Spleen (tissue), 13 donors: ENCODE measurements at places on chromosomes 12 and 14. TPM values are rescaled to one million over a fixed set of nuclear protein-coding genes. Genes with fewer than 3 reads are reported as not detected.

Gene CLMN
- 19.8 TPM for total RNA-seq

Gene POTEM
- not detected for total RNA-seq

Gene TMEM179
- total RNA-seq: not detected

Gene BCL2L2
- 16.7 TPM for total RNA-seq

Gene AKAP5
- total RNA-seq: 0.76 TPM

Gene SERPINA10
- total RNA-seq: not detected

Gene VWF
- total RNA-seq: 395 TPM

Gene RTN1
- total RNA-seq: 52.4 TPM

Gene PRMT5
- 31.1 TPM for total RNA-seq

DNA sequence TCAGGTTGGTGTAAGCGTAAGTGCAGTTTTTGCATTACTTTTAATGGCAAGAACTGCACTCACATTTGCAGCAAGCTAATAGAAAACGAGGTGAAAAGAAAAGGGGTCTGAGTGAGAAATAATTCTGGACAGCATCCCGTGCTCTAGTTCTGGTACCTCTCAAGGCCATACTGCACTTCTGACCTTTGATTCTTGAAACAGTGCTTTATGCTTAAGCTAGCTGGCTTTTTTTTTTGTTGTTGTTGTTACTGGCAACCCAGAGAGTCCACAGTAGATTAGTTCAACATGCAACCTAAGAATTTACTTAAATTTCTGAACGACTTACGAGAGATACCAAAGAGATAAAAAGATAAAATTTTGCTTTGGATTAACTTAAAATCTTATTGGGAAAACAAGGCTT lies 75.2 kb upstream of the PRKD1 start:
- no peaks in the 10 kb centered on the region for H3K36me3 ChIP-seq
- no peaks in the 10 kb centered on the region for H3K4me1 ChIP-seq
- H3K27me3 ChIP-seq: no peaks in the 10 kb centered on the region
- no peak for DNase-seq
- no peak overlapping the region for H3K4me3 ChIP-seq

DNA sequence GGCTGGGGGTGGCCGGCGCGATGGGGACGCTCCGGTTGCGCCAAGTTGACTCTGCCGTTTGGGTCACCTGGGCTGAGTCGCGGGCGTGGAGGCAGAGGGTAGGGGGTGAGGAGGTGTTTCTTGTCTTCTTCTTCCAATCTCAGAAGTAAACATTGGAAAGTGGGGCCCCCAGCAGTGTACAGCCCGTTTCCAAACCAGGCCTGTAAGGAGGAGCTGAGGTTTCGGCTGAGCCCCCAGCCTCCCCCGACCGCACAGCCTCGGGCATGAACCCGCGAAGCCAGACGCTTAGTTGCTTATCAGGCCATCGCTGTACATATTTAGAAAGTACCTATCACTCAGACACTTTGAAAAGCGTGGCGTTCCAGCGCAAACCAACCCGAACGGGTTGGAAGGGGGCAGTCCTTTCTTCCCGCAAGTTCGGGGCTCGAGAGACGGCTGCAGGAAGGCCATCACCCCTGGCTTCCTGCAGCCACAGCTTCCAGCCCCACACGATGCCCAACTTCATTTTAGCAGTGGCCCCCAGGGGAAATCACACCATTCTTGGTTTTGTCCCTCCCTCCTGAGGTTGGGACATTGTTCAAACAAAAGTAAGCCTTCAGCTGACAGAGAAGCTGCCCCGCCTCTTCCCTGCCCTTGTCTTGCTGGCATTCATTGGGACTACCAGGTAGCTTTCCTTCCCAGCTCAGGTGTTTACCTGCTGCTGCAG lies 164.1 kb downstream of the ZFP36L1 start:
- H3K4me1 ChIP-seq: peaks cover 29% of the 10 kb centered on the region
- no peak for DNase-seq

DNA sequence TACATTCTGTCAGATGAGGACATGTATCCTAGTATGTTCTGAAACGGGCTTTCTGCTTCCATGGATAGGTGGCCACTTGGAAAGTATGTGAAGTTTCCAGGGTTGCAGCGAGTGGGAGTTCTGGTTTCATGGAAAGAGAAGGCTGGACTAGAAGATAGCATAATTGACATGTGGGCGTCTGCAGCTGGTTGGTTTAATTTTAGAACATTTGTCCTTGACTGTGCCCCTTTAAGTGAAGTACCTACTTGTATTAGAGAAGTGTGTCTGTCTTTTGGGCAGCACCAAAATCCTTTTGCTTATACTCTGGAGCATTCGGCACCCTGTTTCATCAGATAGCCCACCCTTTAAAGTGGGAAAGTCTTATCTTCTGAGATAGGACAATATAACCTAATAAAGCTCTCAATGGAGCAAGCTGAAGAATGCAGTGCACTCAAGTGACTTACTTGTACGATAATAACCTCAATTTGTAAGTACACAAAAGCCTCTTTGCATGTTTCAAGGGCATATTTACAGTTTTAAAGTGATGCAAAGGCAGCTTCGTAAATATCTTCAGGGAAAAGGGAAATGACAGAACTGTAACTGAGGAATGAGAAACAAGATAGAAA lies 35.2 kb downstream of the NTN4 start:
- DNase-seq: no peak
- no peaks in the 10 kb centered on the region for H3K27me3 ChIP-seq
- no peaks in the 10 kb centered on the region for H3K4me1 ChIP-seq
- no peaks in the 10 kb centered on the region for H3K36me3 ChIP-seq
- H3K27ac ChIP-seq: peak overlapping the region; percentile 32

DNA sequence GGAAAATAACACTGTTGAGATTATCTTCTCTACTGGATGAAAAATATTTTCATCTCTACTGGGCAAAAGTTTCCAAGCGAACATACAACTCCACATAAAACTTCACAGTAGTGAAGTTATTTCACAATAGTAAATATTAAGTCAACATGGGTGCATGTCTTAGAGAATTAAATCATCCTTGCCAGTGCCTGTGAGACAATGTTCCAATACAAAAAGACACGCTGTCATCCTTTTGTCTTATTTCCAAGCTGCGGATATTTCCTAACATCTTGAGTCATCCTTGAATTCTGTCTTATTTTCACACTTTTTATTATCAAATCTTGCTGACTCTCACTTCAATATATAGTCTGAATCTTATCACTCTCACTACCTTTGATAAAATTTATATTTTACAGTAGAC lies 142.9 kb upstream of the KITLG start:
- H3K4me3 ChIP-seq: no peak overlapping the region
- no peak for DNase-seq
- H3K27ac ChIP-seq: no peak overlapping the region
- H3K27me3 ChIP-seq: no peaks in the 10 kb centered on the region
- H3K4me1 ChIP-seq: no peaks in the 10 kb centered on the region

GRCh38 chr14:71532344-71532743 lies 399.9 kb upstream of the RGS6 start:
- no peak overlapping the region for H3K4me3 ChIP-seq
- H3K36me3 ChIP-seq: peaks cover 30% of the 10 kb centered on the region
- H3K27me3 ChIP-seq: no peaks in the 10 kb centered on the region
- H3K27ac ChIP-seq: no peak overlapping the region

GRCh38 chr12:95998611-95999286 lies 2.6 kb upstream of the HAL start:
- no peak overlapping the region for H3K27ac ChIP-seq
- H3K36me3 ChIP-seq: peaks cover 64% of the 10 kb centered on the region
- no peak for DNase-seq
- no peaks in the 10 kb centered on the region for H3K27me3 ChIP-seq
- no peak overlapping the region for H3K4me3 ChIP-seq
- peaks cover 8% of the 10 kb centered on the region for H3K4me1 ChIP-seq

- H3K4me1 ChIP-seq: no peaks in the 10 kb centered on the region
- H3K27ac ChIP-seq: no peak overlapping the region
- H3K36me3 ChIP-seq: no peaks in the 10 kb centered on the region
- no peaks in the 10 kb centered on the region for H3K27me3 ChIP-seq
These were observed 75.5 kb downstream of the GALNT9 start for GRCh38 chr12:132253698-132254480.

GRCh38 chr12:3363608-3364007 lies 127.4 kb upstream of the PRMT8 start:
- H3K4me3 ChIP-seq: no peak overlapping the region
- no peaks in the 10 kb centered on the region for H3K36me3 ChIP-seq
- H3K27me3 ChIP-seq: peaks cover 80% of the 10 kb centered on the region
- H3K4me1 ChIP-seq: peaks cover 10% of the 10 kb centered on the region
- H3K27ac ChIP-seq: no peak overlapping the region

DNA sequence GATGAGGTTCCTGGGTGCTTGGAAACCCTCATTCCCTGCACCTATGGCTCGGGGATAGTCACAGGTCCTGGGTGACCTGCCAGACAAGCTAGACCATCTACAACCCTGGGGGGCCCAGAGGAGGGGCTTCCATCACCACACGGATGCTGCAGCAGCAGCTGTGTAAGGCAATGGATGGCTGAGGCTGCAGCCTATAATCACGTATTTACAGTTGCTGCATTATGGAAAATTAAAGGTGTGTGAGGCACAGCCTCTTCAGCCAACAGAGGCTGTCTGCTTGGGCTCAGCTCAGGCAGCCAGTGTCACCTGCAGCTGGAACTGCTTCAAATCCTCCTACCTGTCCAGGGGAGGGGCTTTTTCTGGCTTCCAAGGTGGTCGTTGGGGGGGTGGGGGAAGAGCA lies 268.1 kb downstream of the CACNA1C start:
- no peaks in the 10 kb centered on the region for H3K36me3 ChIP-seq
- H3K4me1 ChIP-seq: no peaks in the 10 kb centered on the region
- no peak overlapping the region for H3K27ac ChIP-seq
- no peak overlapping the region for H3K4me3 ChIP-seq
- no peaks in the 10 kb centered on the region for H3K27me3 ChIP-seq

DNA sequence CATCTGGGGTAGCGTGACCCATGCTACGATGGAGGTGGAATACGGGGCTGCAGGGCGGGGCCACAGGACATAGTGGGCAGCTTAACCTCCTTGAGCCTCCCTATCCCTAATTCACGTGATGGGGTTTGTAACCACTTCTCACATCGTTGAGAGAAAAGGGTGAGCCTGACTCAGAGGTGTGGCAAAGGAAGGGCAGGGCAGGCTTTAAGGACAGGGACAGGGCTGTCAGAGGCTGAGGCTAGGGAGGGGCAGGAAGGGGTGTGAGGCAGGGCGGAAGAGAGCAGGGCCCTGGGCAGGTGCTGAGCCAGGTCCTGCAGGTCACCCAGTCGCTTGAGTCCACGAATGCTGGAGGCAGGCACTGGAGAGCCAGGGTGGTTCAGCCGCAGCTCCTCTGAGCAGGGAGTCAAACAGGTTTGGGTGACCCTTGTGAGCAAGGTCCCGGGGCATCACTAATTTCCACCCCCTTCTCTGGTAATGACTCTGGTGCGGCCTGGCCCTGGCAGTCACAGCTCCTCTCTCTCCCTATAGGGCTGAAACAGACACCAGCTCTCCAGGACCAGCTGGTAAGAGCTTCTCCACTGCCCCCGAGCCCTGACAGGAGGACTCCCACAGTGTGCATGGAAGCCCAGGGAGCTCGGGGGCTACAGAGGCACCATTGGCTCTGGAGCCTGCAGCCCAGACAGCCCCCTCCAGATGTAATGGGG lies 7.5 kb upstream of the AQP2 start:
- peaks cover 2% of the 10 kb centered on the region for H3K27me3 ChIP-seq
- H3K27ac ChIP-seq: no peak overlapping the region
- peaks cover 9% of the 10 kb centered on the region for H3K4me1 ChIP-seq

- no peak for DNase-seq
- no peak overlapping the region for H3K27ac ChIP-seq
- H3K27me3 ChIP-seq: no peaks in the 10 kb centered on the region
- no peaks in the 10 kb centered on the region for H3K4me1 ChIP-seq
- no peaks in the 10 kb centered on the region for H3K36me3 ChIP-seq
These were observed 80.6 kb downstream of the KCNK10 start for GRCh38 chr14:88242446-88242845.

- H3K4me1 ChIP-seq: peaks cover 17% of the 10 kb centered on the region
- peak overlapping the region; percentile 79 for H3K27ac ChIP-seq
- H3K4me3 ChIP-seq: no peak overlapping the region
These were observed 125.3 kb upstream of the HIF1A start for GRCh38 chr14:61569812-61570548.

DNA sequence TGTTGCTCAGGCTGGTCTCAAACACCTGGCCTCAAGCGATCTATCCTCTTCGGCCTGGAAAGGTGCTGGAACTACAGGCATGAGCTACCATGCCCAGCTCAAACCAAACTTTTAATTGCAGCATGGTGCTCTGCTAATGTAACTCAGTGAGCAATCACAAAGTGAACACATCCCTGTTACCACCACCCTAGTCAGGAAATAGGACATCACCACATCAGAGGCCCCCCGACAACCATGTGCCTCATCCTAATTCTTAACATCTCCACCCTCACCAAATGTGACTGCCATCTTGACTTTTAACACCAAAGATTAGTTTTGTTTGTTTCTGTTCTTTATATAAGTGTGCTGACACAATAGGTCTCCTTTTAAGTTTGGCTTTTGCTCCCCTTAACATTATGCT lies 22.8 kb upstream of the SDR39U1 start:
- H3K4me1 ChIP-seq: no peaks in the 10 kb centered on the region
- no peaks in the 10 kb centered on the region for H3K27me3 ChIP-seq
- no peaks in the 10 kb centered on the region for H3K36me3 ChIP-seq
- DNase-seq: no peak
- H3K27ac ChIP-seq: no peak overlapping the region
- H3K4me3 ChIP-seq: no peak overlapping the region

DNA sequence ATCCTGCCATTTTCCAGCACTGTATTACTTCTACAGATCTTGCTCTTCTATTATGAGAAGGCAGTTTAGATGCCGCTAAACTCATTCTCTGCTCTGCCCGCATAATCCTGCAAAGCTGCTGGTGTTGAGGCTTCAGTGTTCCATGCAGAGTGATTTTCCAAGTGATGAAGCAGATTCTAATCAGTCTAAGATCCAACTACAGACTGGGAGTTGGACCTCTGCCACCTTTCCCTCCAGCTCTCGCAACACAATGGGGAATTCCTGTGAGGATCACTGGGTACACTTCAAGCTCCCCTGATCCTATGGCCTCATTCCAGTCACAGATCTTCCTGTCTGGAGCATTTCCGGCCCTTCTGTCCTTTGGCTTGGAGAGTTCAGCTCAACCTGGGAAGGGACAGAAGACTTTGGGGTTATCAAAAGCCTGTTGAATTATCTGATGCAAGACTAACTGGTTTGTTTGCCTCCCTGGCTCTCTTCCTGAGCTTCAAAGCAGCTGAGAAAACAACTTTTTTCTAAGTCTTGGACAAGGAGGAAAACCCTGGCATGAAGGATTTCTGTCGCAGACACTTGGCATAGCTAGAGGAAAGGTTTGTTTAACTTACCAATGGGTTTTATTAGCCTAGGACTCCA lies 333.9 kb downstream of the ZFP36L1 start:
- H3K4me3 ChIP-seq: no peak overlapping the region
- peaks cover 18% of the 10 kb centered on the region for H3K4me1 ChIP-seq
- no peak for DNase-seq

- no peak overlapping the region for H3K27ac ChIP-seq
- H3K4me3 ChIP-seq: no peak overlapping the region
- no peak for DNase-seq
These were observed 168.2 kb downstream of the ACSS3 start for GRCh38 chr12:81245907-81246570.

DNA sequence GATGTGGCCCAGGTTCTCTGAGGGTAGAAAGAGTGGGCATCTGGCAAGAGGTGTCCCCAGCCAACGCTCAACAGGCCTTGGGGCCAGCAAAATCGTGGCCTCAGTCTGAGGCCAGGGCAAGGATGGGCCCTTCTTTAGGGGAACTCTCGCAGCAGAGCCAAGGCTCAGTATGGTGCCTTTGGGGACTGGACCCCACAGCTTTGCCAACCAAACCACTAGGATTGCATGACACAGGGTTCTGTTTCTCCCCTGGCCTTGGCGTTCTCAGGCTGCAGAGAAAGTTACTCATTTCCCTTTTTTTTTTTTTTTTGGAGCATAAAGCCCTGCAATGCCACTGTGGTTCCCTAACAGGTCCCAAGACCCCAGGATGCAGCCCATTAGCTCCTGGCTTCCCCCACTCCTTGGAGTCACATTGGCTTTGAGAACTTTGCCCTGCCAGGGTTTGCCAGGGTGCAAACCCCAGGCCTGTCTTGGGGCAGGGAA lies 100.6 kb downstream of the LGMN start:
- H3K36me3 ChIP-seq: peaks cover 8% of the 10 kb centered on the region
- no peaks in the 10 kb centered on the region for H3K27me3 ChIP-seq
- H3K4me3 ChIP-seq: no peak overlapping the region
- H3K4me1 ChIP-seq: peaks cover 21% of the 10 kb centered on the region
